Panc1 (cell line): ENCODE measurements at places on chromosomes 3 and 15.
A peak's percentile ranks its signal among the peaks of the same experiment; 100 is the strongest.

DNA sequence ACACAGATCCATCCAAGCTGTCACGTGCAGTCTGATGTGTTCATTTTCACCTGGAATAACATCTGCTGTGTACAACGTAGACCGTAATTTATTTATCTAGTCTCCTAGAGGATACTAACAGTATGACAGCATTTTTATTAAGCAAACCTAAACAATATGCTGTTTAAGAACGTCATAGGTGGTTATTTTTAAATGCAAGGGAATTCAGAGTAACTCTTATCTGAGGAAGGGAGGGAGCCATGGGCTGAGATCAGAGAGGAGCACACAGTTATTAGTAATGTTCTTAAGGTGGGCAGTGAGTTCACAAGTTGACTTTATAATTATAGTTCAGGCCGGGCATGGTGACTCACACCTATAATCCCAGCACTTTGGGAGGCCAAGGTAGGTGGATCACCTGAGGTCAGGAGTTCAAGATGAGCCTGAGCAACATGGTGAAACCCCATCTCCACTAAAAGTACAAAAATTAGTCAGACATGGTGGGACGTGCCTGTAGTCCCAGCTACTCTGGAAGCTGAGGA lies 193.6 kb downstream of the UACA start:
- no peak for DNase-seq

DNA sequence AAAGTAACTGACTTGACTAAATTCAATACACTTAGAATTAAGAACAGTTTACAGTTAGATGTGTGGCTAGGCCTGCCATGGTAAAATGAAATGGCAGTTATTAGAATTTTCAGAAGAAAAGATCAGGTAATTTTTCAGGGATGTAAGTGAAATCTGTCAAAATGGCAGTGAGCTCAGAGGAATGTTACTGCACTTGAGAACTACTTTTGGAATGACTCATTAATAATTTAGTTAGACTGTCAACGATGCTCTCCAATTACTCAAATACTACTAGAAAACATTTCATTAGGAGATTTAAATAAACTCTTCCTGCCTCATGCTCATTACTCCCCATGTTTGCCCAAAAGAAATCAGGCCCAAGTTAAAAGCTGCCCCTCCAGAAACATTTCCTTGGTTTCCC lies 84.4 kb downstream of the RFTN1 start:
- DNase-seq: no peak

- DNase-seq: no peak
Observed at GRCh38 chr15:78993931-78994530, 49.2 kb upstream of the CTSH start.

DNA sequence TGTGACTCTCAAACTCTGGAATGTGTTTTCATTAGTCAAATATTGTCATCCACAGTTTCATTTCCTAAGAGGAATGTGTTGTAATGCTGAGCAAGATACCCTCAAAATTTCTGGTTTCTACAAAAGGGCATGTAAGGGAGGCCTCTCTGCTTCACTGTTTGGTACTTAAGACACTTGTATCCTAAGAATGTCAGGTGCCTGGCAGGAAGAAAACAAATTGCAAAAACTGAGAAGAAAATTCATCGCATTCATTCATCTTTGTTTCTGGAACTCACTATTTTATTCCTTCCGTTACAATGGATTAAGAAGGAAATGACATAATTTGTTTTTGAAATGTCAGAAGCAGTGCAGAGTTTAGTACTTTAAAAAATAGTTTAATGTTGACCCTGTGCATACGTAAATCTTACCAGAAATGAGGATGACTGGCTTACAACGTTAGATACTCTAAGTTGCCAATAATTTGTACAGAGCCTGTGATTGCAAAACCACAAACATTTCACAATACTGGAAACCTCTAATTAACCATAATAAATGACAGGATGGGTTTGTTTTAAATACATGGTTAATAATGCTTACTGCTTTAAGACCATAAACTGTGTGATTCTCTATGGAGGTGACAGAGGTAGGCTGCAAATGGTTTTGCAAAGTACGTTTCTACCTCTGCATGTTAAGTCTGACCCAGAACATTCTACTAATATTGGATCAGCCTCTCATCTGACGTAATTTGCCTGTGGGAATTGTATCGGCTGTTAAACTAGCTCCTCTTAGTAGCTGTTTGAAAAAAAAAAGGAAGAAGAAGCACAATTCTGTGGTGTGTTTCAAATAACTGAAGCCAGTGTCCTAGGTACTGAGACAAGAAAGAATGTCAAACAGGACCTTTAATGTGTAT lies 477.8 kb downstream of the RBMS3 start:
- DNase-seq: no peak

DNA sequence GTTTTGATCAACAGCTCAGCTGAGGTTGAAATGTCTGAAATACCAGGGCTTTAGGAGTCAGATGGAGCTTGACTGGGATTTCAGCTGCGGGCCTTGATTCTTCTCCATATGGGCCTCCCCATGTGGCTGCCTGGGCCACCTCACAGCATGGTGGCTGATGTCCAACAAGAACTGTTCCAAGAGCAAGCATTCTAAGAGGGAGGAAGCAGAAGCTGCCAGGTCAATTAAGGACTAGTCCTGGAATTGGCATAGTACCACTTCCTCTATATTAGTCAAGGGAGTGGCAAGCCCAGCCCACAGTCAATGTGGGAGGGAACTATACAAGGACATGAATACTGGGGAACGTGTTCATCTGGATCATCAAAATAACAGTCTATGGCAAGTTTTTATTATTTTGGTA lies 181.7 kb upstream of the ANKRD28 start:
- DNase-seq: no peak

DNA sequence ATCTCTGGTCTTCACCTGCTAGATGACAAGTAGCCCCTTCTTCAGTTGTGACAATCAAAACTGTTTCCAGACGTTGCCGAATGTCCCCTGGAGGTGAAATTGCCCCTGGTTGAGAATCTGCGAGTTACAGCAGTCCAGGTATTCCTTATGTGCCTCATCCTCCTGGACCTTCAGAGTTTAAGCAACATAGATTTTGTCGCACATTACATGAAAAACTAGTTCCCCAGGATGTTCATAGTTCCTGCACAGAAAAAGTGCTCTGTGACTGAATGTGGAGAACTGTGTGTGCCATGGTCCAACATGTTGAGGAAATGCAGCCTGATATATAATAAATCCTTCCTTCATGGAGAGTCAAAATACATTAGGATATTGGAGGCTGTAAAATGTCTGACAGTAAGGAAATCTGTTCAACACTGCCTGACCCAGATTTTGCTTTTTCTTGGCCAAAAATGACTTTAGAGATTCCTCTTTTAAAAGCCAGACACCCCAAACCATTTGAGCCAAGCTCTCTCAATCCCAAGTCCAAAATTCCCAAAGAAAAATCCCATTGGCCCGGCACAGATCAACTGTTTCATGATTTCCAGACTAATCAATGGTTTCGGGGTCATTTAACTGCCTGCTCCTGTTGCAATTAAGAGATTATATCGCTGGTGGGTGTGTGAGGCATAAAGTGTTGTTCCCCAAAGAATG lies 20.4 kb upstream of the SHC4 start:
- DNase-seq: no peak

DNA sequence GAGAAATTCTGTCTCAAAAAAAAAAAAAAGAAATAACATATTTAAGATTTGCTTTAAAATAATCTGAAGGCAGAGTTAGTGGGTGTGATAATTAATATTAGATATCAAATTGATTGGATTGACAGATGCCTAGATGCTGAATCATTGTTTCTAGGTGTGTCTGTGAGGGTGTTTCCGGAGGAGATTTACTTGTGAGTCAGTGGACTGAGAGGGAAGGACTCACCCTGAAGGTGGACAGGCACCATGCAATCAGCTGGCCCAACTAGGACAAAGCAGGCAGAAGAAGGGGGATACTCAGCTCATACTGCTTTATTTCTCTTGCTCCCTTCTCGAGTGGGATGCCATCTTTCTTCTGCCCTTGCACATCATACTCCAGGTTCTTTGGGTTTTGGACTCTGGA lies 16.7 kb upstream of the RPL24 start:
- DNase-seq: no peak

- no peak for DNase-seq
Observed at GRCh38 chr15:85710340-85710842, 84.3 kb downstream of the KLHL25 start.

GRCh38 chr3:16288664-16289063 lies 23.7 kb downstream of the OXNAD1 start:
- DNase-seq: no peak

DNA sequence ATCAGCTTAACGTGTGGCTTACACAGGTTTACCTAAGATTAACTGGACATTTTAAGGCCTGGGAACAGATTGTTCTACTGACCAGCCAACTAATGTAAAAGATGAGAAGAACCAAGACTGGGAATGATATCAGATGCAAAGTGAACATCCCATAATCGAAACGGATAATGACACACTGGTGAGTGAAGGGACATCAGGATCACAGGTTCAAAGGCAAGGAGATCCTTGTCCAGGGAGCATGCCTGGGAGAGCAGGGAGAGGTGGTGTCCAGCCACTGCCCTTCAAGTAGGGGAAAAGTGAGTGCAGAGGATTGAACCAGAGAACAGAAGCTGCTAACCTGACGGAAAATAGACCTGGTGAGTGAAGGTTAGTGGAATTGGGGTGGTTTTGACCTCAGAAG lies 228.8 kb downstream of the RORA start:
- no peak for DNase-seq

DNA sequence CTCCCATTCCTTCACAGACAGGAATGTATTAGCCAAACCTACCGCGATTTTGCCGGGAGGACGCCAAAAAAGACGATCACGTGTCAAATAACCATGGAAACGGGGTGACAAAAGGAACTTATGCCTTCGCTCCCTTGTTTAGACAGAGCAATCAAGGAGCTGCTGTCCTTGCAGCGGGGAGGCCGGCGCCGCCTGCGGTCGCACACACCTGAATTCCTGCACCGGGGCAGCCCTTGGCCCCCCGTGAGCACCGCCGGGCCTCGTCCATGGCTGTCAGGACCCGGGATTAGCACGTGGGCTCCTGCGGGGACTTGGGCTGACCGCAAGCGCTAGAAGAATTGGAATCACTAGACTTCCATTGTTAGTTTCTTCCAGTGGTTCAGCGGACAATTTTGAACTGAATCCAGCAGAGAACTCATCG lies 193.1 kb downstream of the SHQ1 start:
- no peak for DNase-seq

- DNase-seq: no peak
Observed at GRCh38 chr3:23094890-23095462, 108.2 kb upstream of the UBE2E2 start.

- DNase-seq: no peak
Observed at GRCh38 chr3:111862415-111862814, 3.4 kb downstream of the PHLDB2 start.

GRCh38 chr15:76426941-76427340 lies 90.4 kb downstream of the ISL2 start:
- DNase-seq: no peak

GRCh38 chr15:68379058-68379758 lies 52.8 kb downstream of the ITGA11 start:
- no peak for DNase-seq

GRCh38 chr15:92714077-92714476 lies 58.5 kb upstream of the FAM174B start:
- no peak for DNase-seq

DNA sequence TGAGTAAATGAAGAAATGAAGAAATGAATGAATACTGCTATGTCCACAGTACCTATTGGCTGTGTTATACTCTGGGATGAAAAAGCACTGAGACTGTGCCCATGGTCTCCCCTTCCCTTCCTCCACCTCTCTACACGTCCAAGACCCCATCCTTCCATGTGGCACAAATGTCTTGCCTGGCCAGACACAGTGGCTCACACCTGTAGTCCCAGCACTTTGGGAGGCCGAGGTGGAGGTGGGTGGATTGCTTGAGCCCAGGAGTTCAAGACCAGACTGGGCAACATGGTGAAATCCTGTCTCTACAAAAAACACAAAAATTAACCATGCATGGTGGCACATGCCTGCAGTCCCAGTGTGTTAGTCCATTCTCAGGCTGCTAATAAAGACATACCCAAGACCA lies 200.1 kb downstream of the FAM43A start:
- DNase-seq: no peak

DNA sequence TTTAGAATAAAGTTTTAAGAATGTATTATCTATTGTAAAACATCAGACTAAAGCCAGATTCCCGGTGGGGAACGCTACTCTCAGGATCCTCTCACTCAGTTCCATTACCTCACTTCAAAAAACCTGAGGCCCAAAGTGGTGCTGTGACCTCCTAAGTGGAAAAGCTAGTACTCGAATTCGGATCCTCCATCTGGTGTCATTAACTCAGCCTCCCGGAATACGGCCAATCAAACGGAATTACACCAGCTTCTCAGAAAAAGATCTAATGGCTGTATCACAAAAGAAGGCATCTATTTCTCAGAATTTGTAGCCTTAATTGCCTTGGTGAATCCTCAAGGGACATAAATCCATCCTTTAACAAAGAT lies 627 bp downstream of the ACAD11 start:
- no peak for DNase-seq

GRCh38 chr3:134384963-134385362 lies 10.7 kb upstream of the AMOTL2 start:
- no peak for DNase-seq

DNA sequence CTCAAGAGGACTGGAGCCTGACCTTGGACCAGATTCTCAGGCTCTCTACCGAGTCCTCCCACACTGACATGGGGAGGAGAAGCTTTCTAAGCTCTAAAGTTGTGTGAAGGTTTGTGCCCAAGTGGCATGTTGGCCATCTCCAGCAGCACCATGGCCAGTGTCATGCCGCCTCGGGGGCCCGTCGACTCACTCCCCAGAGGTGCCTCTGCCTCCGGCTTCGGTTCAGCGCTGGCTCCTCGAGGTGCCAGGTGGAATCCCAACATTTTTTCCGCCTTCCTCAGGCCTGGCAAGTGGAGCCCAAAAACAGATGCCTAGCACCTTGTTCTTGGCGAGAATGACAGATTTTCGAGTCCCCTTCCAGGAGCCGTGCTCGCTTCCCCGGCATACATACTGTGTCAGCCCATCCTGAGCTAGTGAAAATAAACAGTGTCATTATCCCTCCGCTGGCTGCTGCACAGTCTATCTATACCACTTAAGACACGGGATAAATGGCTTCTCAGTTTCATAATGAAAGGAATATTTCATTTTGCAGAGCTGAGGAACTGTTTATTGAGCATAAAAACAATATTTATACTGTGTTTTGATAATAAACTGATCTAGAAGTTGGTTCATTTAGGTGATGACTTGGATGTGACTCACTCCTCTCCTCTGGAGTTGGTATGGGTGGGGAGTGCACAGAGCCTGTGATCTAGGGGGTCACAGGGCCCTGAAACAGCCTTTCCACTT lies 328.5 kb upstream of the TLE3 start:
- peak; percentile 24 for DNase-seq
